ENCODE measurements at places on chromosomes 5 and 9. TPM values are rescaled to one million over a fixed set of nuclear protein-coding genes. Genes with fewer than 3 reads are reported as not detected.

DNA sequence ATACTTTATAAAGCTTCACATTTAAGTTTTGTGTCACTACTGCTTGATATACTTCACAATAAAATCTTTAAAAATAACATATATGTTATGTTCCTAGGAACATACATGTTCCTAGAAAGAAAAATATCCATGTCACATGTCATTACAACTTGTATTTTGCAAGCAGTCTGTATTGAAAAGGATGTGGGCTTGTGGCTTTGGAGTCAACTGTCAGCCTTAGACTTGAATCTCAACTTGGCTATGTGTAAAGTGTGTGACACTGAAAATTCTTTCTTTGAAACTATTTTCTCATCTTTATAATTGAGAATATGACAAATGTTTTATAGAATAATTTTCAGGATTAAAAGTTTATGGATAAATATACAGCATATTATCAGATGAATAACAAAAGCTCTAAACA is 273.1 kb downstream of the KIAA0825 start:
- no peak for ATAC-seq

Gene SOHLH1
- 0.24 TPM for total RNA-seq

DNA sequence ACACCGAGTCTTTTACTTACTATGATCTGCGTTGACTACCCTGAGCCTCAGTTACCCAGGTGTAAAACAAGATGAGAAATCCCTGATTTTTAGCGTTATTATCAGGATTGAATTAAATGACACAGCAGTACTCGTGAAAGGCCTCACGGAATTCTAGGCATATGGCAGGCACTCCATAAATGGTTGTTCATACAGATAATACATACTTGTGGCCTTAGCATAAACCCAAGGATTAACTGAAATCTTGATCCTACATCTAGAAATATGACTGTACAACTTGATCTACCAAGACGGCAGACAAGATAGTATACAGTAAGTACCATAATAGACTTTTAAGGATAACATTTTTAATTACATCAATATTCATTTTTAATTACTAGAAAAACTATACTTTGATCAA is 409.8 kb downstream of the BNC2 start:
- ATAC-seq, result no peak

DNA sequence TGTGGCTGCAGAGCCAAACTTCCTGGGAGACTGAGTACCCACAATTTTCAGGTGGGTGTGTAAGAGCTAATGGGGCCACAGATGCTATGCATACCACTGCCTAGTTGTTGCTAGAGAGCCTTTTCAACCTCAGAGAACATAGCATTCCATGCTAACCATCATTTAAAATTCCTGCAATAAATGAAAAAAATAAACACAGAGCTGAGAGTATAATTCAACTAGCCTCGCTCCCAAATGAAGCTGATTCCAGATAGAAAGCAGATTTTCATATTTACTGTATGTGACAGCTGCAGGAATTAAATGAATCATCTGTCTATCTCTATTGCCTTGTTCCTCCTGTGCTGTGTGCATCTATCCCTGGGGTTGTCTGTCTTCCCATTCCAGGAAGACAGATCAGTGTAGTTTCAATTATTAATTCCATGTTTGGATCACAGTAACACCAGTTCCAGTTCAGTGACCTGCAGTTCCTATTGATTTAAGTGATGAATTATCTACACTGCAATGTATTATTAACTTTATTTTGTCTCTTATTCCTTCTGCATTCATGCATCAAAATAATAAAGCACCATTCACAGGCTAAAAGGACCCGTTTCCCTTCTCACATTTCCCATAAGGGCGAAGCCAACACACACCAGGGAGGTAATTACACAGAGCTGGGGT is 324.5 kb downstream of the SLIT3 start:
- ATAC-seq, result peak; percentile 69

DNA sequence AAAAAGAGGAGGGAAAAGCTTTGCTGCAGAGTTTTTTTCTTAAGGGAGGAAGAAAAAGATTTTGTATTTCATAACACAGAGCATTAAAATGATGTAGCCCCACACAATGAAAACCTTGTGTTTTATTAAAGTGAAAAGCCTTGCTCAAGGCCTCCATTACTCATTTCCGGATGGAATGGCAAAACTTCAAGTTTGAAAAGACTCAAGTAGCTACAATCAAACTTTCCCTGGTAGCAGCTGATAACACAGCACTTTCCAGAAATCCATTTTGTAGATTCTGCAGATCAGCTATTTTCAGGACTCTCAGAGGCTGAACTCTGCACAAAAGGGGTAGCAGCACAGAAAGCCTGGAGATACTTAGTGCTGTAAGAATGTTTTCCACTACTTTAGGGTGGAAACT is 374.8 kb downstream of the NFIB start:
- ATAC-seq, result no peak

- ATAC-seq, result peak; percentile 25
These were observed 8.8 kb upstream of the LCP2 start for GRCh38 chr5:170306381-170306831.

Gene GHR
- total RNA-seq, result 0.41 TPM

DNA sequence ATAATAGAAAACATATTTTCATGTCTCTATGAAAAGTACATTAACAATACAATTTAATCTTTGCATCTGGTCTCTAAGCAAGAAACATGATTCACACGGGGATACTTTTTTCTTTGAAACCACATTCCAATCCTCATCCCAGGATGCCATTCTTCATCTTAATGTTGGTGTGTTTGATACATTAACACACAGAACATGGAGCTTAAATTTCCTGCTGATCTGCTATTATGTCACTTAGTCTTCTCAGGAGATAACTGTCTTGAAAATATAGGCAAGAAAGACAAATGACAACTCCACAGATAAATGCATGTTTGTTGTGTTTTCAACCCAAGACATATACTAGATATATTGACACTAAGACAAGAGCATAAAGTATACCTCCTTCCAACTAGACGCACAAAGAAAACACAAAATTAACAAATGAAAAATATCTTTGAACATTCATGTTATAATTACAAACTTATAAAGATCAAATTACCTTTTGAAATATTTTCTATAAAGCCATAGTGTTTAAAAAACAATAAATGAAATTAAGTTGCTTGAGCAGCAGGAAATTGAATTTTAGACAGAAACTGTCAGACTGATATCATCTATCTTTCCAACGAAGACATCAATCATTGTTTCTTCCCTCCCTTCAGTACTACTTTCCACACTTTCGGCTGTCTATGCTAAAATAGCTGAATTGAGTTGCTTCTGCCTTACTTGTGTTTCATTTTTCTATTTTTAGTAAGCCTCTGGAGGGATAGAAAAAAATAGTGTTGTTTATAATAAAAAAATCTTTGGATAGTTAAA is 1676.7 kb upstream of the CDH9 start:
- no peak for ATAC-seq

DNA sequence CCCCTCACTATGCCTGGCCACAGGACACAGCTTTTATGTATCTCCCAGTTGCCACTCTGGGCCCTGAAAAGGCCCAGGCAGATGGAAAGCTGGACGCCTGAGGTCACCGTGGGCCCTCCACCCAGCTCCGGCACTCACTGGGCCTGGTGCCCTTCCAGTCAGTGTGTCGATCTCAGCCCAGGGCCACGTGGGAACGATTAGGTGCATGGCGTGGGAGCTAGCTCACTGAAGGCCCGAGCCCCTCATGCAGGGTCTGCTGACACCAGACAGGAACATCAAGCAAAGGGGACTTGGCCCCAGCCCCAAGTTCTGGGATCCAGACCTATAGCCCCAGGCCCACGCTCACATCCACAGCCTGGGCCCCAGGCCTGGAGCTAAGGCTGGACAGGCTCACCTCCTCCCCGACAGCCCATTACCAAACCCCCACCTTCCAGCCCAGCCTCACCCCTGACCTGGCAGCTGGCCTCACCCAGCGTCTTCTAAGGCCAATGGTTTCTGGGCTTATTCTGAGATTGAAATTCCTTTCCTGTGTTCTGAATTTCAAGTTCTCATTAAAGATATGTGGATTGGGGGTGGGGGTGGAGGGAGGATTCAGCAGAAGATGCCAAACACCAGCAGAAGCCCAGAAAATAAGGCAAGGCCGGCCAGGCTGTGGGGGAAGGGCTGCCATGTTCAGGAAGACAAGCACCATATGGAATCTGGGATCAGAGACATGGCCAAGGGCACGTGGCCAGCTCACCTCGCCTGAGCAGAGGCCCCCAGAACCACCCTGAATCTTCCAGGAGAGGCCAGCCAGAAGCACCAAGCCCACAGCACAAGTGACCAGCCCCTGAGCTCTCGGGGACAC is 74.5 kb downstream of the ADAMTS2 start:
- ATAC-seq, result no peak

- no peak for ATAC-seq
These were observed 2.8 kb downstream of the RARS1 start for GRCh38 chr5:168489059-168489458.

- ATAC-seq, result no peak
These were observed 35.8 kb upstream of the ZNF608 start for GRCh38 chr5:124782262-124782661.

Gene AGXT2
- 0.16 TPM for total RNA-seq

Gene SOWAHA
- 0.14 TPM for total RNA-seq

Gene LHX3
- 9.9 TPM for total RNA-seq

DNA sequence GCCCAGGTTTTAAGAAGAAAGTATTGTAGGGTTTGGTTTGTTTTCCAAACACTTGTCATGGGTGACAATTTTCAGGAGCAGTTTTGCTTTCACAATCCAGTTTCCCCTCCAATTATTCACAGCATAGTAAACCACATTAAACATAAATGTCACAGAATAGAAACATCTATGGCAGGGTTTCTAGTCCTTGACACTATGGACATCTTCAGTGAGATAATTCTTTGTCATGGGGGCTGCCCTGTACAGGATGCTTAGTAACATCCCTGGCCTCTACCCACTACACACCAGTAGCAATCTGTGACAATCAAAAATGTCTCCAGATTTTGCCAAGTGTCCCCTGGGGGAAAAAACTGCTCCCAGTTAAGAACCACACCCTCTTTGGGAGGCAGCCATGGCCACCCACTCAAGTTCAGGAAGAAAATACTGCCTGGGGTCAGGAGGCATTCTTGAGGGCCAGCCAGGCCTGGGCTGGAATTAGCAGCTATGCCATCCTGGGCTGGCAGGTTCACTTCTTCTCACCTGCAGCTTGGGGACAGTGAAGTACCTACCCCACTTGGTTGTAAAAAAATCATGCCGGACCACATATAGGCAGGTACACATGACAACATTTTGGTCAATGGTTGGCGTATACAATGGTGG is 116.3 kb downstream of the HSD17B3 start:
- no peak for ATAC-seq

Gene DIPK1B
- 28.4 TPM for total RNA-seq

GRCh38 chr5:140248414-140248813 is 54.5 kb downstream of the PFDN1 start:
- no peak for ATAC-seq

GRCh38 chr9:94639999-94640376 is 670 bp upstream of the FBP1 start:
- no peak for ATAC-seq

DNA sequence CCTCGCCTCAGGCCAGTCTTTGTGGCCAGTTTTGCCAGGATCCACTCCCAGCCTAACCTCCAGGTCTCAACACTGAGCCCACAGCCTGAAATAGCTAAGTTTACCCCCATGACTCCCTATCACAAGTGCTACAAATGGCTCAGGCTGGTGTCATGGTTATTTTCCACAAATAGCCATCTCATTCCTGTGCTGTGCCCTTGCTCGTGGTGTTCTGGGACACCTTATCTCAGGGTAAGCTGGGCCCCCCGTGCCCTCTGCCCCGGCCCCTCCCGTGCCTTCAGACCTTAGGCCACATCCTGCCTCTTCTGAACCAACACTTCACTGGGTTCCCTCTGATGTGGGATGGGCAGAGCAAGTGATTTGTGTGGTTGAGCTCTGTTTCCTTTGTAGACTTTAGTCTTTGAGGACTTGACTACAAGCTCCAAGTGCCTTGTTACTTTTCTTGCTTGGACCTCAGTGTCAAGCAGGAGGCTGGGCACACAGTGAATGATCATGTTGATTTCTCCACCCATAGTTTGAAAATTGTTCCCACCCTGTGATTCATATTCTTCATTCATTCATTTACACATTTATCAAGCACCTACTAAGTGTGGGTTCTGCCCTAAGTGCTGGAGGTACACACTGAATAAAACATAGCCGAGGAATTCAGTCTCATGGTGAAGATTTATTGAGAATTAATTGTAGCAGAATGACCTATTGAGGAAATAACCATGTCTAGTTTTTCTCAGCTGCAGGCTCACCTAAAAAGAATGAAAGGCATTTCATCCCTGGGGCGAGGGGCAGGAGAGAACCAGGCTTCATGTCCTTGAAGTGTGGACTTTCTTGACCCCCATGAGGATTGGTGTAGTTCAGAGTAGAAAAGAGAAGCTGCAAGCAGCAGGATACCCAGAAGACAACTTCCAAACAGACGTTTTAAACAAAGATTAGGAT is 84.5 kb upstream of the CTNNA1 start:
- no peak for ATAC-seq

- no peak for ATAC-seq
These were observed 14.9 kb downstream of the RASGRF2 start for GRCh38 chr5:80975065-80975464.

DNA sequence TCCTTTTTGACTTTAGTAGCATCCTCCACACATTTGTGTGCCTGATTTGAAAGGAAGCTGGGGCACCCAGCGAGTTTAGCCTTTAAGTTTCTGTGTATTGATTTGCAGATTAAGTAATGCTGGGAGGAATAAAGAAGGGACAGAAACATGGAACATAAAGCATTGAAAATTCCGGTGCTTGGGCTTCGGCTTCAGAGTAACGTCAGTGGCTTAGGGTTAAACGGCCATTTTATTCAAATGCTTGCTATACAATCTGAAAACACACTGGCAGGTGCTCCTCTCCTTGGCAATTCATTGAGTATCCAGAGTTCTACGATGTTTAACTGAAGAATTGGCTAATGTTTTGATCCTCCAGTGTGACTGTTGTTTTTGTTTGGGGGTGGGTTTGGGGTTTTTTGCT is 58.0 kb upstream of the FSD1L start:
- no peak for ATAC-seq

Gene LCN15
- 0.22 TPM for total RNA-seq

DNA sequence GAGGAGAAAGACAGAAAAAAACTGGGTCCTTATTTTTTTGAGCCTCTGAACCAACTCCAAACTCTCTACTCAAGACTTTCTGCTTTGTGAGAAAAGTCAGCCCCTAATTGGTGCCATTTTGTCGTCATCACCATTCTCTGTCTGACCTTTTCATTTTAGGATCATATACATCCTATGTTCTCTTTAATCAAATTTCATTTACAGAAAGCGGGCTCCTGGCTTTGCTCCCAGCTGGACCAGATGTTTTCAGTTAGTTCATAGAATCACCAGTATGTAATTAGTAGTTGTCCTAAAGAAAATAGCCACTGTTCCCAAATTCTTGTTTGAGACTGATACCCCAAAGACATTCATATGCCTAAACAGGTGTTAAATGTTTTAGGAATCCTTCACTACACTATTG is 28.6 kb upstream of the SLCO4C1 start:
- no peak for ATAC-seq

DNA sequence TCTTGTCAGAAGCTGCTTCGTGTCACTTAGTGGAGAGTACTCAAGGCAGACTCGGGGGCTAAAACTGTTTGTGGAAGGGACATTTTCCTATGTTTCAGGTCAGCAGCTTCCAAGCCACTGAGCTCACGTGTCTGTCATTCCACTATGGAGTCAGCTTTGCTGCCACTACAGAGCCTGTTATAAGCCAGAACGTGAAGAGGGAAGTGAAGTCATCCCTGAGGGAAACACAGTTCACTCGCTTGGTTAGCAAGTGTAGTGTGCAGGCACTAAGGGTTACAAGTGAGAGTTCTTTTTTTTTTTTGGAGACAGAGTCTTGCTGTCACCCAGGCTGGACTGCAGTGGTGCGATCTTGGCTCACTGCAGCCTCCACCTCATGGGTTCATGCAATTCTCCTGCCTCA is 24.5 kb upstream of the LTC4S start:
- no peak for ATAC-seq

Gene RNF183
- total RNA-seq, result 0.20 TPM

GRCh38 chr9:131101207-131101964 is 5.1 kb downstream of the AIF1L start:
- ATAC-seq, result no peak

Measured in motor neuron (in vitro differentiated cells).